ENCODE measurements at places on chromosomes 6 and 20.
A peak's percentile ranks its signal among the peaks of the same experiment; 100 is the strongest.

DNA sequence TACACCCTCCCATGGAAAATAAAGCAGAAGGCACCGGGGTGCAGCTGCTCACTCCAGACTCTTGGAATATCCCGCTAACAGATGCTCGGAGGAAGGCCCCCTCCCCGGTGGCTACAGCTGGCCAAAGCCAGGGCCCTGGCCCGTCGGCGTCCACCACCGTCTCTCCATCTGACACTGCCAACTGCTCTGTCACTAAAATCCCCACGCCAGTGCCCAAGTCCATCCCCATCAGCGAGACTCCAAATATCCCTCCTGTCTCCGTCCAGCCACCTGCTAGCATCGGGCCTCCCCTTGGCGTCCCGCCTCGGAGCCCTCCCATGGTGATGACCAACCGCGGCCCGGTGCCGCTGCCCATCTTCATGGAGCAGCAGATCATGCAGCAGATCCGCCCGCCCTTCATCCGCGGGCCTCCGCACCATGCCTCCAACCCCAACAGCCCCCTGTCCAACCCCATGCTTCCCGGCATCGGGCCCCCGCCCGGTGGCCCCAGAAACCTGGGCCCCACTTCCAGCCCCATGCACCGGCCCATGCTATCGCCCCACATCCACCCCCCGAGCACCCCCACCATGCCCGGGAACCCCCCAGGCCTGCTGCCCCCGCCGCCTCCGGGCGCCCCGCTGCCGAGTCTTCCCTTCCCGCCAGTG lies 143.9 kb downstream of the SOBP start:
- no peak for DNase-seq

- DNase-seq: no peak
These were observed 20.8 kb downstream of the MYLK4 start for GRCh38 chr6:2729921-2730320.

- DNase-seq: no peak
These were observed 6.6 kb upstream of the GTF2H4 start for GRCh38 chr6:30901436-30901835.

DNA sequence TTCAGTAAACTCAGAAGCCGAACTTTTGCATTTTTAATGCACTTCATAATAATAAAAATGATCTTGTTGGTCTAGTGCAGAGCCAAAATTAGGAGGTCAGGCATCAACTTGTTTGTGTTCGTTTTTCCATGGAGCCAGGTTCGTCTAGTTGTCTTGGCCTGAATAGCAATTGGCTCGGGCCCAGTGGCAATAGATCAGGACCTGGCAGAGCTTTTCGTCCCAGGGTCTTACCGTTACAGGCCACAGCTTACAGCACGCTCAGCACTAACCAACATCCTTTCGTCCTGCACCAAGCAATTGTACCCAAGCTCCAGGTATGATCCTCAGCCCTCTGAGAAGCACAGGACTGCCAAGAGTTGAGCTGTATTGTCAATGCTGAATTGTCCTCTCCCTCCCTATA lies 240.5 kb upstream of the PLN start:
- no peak for DNase-seq

DNA sequence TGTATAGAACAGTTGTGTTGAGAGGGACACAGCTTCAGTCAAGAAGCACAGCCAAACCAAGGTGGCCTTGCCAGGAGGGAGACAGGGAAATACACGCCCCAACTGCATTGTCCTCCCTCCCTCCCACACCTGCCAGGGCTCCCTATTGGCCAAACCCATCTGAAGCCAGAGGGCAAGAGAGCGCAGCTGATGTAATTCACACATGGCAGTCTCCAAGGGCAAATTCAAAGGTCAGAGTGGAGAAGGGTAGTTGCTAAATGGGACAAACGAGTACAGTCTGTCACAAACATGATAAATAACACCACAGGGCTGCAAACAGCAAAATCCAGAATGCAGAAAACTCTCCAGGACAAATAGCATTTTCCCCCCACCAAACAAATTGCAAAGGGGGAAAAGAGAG lies 23.2 kb upstream of the PPP1R16B start:
- DNase-seq: no peak

DNA sequence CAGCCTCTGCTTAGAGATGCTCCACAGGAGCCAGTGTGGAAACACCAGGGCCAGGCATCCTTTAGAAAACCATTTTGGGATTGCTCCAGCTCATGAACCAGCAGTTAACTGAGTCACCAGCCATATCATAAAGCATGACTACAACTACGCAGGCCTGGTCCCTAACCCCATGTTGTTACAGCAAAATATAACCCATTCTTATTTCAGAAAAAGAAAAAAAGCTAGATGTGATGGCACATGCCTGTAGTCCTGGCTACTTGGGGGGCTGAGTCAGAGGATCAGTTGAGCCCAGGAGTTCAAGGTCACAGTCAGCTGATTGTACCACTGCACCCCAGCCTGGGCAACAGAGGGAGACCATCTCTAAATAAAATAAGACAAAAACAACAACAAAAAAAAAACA lies 36.8 kb downstream of the C6orf15 start:
- no peak for DNase-seq

DNA sequence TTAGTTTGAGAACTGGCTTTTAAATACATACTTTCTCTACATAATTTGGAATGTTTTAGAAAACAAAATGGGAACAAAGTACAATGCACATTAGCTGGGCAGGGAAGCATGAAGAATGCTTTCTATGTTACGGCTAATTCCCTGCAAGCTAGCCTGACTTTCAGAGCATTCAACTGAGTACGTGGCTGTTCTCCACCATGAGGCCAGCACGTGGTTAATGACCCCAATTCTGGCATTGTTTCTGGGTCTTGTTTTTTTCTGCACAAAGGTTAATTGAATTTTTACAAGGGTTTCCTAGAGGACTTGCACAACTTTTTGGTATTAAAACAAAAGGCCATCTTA lies 208.6 kb upstream of the AGPAT4 start:
- no peak for DNase-seq

DNA sequence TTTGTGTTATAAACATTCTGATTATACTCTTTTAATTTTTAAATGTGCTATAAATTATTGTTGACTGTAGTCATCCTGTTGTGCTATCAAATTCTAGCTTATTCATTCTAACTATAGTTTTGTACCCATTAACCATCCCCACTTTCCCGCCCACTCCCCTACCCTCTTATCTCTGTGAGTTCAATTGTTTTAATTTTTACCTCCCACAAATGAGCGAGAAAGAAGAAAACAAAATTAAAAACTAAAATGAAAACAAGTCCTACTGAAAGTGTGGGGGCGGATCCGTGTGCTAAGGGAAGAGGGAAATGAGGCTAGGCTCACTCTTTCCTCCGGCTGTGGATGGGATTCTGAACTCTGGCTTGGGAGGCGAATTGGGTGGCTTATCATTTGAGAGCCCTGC lies 6.6 kb upstream of the ZNF831 start:
- DNase-seq: no peak

GRCh38 chr20:54608039-54608745 lies 132.8 kb downstream of the DOK5 start:
- no peak for DNase-seq

DNA sequence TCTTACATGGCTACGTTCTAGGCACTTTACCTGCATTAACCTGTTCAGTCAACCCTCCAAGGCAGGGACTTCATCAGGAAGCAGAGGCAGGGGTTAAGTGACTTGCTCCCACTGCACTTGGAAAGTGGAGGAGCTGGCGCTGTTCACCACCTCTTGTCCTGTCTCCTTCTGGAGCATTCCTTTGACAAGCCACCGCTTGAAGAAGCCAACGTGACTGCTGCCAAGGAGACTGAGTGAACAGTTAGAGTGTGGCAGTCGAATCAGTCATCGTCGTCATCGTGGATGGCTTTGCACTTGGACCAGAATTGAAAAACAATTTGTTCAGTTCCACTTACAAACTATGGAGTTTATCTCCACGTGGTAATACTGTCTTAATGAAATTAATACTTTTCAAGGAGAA lies 60.9 kb downstream of the TULP4 start:
- no peak for DNase-seq

GRCh38 chr20:20837574-20838021 lies 125.2 kb upstream of the RALGAPA2 start:
- DNase-seq: peak; percentile 16

DNA sequence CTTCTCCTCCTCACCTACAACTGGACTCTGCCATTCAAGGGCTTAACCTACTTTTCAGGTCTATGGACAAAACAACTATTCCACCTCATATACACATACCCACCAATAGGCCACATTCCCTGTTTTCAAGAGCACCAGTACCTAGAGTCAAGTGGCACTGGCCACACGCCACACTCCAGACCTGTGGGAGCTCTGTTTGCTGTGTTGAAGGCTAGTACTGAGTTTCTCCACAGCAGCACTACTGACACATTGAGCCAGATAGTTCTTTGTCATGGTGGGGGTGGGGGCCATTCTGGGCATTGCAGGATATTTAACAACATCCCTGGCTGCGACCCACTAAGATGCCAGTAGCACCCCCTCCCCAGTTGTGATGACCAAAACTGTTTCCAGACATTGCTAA lies 84.1 kb downstream of the RALGAPA2 start:
- no peak for DNase-seq

GRCh38 chr6:148888856-148889255 lies 142.0 kb downstream of the UST start:
- DNase-seq: no peak

DNA sequence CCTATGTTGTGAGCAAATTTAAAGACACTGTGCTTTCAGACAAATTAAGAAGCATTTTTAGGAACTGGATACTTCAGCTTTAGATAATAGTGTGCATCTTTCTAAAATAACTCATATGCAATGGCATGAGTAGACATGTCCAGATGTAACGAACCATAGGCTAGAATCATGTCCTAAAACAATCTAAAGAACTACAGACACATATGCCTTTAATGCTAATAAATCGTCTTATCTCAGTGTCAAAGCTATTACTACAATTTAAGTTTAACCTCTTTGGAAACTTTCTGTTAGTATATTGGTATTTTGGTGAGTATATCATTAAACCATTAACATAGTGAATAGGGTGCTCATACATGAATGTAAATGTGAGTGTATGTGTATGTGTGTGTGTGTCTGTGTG lies 908.5 kb upstream of the FLRT3 start:
- DNase-seq: no peak

DNA sequence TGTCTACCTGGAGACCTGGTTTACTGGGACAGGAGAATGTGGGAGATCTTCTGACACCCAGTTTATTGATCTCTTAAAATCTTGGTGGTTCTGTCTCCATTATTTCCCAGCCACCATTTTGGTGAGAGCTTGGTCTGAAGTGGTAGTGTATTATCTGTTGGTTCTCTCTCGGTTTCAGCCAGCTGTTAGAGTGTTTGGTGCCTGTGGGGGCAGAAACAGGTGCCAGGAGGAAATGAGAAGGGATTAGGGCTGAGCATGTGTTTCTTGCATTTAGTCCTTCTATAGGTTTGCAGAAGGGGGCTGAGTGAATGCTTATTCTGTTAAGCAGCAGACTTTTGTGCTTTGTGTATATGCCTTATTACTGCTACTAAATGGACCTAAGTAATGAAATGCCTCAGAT lies 9.6 kb downstream of the JARID2 start:
- DNase-seq: no peak

- no peak for DNase-seq
These were observed 6.0 kb upstream of the PRL start for GRCh38 chr6:22302838-22303237.

GRCh38 chr6:129695373-129696027 lies 14.5 kb downstream of the ARHGAP18 start:
- no peak for DNase-seq

DNA sequence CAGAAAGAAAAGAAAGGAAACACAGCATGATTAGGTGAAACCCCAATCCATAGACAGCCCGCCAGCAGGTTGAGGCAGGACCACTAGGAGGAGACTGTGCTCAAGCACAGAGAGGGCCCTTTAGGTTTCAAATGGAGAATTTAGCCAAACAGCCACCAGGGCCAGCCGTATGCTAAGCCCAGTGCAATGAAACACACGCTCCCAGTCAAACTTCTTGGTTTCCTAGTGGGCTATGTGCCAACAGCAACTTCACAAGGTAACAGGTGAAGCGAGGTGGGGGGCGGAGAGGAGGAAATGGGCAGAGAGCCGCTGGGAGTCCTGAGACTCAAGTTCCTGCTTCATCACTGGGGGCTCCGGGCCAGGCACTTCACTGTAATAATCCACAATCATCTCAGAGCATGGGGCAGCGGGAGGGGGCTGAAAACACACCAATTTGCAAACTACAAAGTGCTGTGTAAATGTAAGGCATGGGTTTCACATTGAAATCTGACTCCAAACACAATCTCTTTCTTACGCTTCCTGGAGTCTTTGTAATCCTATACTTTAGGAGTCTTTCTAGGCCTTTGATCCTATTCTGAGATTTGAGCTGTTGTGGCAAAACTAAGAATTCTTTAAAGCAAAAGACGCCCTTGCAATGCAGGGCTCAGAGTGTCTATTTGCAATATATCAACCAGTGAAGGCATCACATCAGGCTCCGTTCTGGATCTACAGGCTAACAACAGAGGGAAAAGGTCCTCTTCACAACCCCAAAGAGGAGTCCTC lies 117.3 kb downstream of the OPRM1 start:
- peak; percentile 29 for DNase-seq

DNA sequence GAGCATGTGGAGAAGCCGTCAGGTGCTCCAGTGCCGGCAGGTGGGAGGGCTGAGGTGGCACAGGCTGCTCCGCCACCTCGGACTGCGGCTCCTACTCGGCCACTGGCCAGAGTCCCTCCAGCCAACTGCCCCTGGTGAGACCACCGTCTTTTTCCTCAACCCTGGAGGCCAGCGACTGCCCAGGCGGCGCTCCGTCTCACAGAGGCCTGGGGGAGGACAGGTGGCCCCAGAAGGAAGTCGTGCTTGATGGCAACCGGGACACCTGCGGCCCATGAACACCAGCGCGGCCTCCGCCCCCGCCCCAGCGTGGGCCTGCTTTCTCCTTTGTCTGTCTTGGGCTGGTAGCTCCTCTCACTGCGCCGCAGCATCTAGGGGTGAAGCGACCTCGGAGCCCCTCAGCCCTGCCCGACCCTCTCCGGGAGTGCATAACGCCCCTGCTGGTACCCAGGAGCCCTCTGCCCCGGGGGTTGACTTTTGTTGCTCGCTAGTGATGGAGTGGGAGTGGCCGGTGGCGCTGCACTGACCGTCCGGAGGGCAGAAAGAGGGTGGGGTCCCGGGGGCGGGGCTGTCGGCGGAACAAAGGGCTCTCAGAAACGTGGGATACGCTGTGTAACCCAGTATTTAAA lies 706 bp upstream of the TUBB2B start:
- DNase-seq: peak; percentile 29

GRCh38 chr6:150116200-150116800 lies 26.5 kb upstream of the PPP1R14C start:
- DNase-seq: no peak

Measured in naive thymus-derived CD4-positive, alpha-beta T cell (primary cell).